Activated T-helper 1 cell treated with anti-CD3 and anti-CD28 coated beads, Interleukin-2, amount 50 U/mL, for 16 hours (primary cell): ENCODE measurements at places on chromosomes 13 and 19.
A peak's percentile ranks its signal among the peaks of the same experiment; 100 is the strongest.

- no peak for DNase-seq
These were observed 14.3 kb upstream of the NAPA start for GRCh38 chr19:47529018-47529742.

DNA sequence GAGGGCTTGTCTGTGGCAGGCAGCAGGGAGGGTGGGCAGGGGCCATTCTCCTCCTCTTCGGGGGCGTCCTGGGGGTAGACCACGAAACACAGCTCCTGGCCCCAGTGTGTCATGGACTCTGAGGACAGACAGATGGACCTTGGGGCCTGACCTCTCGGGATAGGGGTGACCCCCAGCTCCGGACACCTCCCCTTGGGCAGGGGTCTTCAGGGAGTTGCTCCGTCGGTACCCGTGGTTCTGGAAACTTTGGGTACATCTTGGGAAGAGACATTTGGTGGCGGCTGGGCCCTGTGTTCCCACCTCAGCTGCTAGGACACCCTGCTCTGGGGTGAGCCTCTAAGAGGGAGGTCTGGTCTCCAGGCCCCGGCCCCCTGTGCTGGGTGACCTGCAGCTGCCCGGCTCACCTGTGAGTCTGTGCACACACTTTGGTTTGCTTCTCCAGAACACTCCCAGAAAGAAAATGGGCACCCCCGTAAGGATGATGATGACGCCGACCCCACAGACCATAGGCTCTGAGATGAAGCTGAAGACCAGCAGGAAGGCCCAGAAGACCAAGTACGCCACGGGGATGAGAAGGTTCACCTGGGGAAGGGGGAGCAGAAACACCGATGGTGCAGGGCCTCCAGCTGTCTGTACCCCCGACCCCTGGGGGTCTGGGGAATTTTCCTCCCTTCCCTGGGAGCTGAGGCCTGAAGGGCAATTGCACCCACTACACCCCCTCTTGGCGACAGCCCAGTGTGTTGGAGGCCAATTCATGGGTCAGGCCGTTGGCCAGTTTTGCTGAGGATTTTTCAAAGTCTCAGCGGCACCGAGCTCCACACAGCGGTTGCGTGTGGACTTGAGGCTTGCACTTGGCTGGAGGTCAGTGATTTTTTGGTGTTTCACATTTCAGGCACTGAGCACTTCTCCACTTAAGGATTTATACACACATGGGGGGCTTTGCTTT, 15.0 kb downstream of the LRP3 start:
- no peak for DNase-seq

- peak; percentile 35 for DNase-seq
These were observed 669 bp downstream of the GADD45B start for GRCh38 chr19:2476451-2477140.

GRCh38 chr13:24280720-24281119, 28.7 kb upstream of the C1QTNF9 start:
- DNase-seq: no peak

- no peak for DNase-seq
These were observed 64.5 kb downstream of the CHST8 start for GRCh38 chr19:33686262-33686661.

GRCh38 chr19:47057328-47057727, 8.9 kb upstream of the TMEM160 start:
- no peak for DNase-seq

- DNase-seq: no peak
These were observed 11.4 kb upstream of the EDDM13 start for GRCh38 chr19:56261145-56261544.

GRCh38 chr13:111458739-111459138, 138.3 kb downstream of the TEX29 start:
- DNase-seq: no peak
